ENCODE measurements at places on chromosomes 12 and 14.

- no peak for DNase-seq
Measured at GRCh38 chr12:128178966-128179365, 88.0 kb upstream of the TMEM132C start.

DNA sequence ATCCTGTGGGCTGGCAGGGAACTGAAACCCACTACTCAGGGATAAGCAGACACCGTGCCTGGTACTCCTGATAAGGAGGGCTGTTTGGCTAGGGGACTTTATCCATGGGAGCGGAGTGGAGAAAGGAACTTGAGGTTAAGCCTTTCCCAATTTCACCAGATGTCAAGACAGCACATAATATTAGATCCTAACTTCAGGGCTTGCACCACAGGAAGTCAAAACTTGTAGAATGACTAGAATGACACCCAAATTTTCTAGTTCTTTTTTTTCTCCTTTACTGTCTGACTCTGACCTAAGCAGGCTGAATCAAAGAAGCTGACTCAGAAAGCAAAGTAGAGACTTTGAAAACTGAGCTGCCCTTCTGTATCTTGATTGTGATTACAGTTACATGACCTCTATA lies 7.1 kb upstream of the CGRRF1 start:
- peak; percentile 50 for DNase-seq

GRCh38 chr12:76113800-76114757 lies 29.6 kb upstream of the NAP1L1 start:
- peak; percentile 9 for DNase-seq

DNA sequence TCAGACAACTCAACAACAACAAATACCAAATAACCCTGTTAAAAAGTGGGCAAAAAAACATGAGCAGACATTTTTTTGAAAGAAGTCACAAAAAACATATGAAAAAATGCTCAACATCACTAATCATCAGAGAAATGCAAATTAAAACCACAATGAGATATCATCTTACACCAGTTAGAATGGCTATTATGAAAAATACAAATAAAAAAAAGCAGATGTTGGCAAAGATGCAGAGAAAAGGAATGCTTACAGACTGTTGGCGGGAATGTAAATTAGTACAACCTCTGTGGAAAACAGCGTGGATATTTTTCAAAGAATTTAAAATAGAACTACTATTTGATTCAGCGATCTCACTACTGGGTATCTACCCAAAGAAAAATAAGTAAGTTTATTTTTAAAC lies 114.0 kb downstream of the SLC38A4 start:
- DNase-seq, result no peak

DNA sequence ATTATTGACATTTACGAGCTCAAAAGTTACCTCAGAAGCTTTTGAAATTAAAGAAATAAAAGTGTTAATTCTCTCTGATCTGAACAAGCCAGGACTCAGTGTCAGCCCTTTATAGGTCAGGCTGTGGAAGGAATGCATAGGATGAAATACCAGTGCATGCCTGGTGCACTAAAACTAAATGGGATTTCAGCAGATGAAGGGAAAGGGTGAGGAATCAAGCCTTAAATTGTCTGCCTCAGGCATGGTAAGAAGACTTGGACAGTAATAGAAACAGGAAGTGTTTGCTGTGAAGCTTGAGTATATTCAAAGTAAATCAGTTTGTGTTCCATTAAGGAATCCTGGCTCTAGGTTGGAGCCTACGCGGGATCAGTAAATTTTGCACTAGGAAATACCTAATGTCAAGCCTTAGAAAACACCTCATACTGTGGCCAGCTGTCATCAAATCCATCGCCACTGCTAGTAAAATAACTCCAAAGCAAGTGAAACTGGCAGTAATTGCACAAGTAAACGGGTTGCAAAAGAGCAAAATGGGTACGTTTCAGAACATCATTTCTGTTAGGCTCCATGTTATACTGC lies 76.3 kb downstream of the PDE3A start:
- DNase-seq, result no peak

GRCh38 chr14:55707365-55707804 lies 127.4 kb downstream of the KTN1 start:
- DNase-seq, result no peak

DNA sequence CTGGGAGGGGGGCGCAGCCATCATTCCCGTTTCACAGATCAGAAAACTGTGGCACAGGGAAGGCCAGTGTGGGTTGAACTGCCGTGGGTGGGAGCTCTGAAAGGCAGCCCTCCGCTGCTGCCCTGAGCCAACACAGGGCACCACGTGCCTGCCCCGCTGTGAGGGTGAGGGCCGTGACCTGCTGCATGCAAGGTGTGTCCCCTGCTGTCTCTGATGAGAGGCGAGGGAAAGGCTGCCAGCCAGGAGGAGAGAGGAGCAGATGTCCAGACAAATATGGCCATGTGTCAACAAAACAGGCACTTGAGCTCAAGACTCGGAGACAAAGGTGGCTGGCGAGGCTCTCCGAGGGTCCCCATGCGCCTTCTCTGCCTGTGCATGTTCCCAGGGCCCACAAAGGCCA lies 108.8 kb downstream of the RBM19 start:
- no peak for DNase-seq

GRCh38 chr14:36655963-36656686 lies 5.5 kb upstream of the PAX9 start:
- no peak for DNase-seq

DNA sequence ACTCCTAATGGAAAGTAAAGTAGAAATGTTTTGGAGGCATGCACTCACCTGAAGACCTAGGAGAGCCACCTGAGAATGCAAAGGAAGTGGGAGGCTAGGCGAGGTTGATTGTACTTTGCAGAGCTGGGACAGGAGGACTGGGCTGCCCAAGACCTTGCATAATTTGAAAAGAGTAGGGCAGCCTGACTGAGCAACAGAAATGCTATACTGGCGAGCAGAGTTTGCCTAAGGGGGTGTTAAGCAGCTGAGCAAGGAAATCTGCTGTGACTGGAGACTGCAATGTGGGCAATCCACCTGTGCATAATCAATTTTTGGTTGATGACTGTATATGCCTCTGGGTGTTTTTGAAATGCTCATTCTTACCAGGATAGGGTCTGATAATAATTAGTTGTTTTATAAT lies 834.1 kb downstream of the TRHDE start:
- no peak for DNase-seq

- no peak for DNase-seq
Measured at GRCh38 chr12:79056775-79057174, 192.2 kb downstream of the SYT1 start.

- DNase-seq, result no peak
Measured at GRCh38 chr14:67491741-67492507, 3.4 kb upstream of the TMEM229B start.

- DNase-seq, result no peak
Measured at GRCh38 chr12:98085046-98085755, 430.2 kb upstream of the TMPO start.

- DNase-seq, result no peak
Measured at GRCh38 chr12:22792138-22792537, 167.2 kb downstream of the ETNK1 start.

GRCh38 chr12:104499668-104500332 lies 43.1 kb downstream of the CHST11 start:
- DNase-seq, result no peak

DNA sequence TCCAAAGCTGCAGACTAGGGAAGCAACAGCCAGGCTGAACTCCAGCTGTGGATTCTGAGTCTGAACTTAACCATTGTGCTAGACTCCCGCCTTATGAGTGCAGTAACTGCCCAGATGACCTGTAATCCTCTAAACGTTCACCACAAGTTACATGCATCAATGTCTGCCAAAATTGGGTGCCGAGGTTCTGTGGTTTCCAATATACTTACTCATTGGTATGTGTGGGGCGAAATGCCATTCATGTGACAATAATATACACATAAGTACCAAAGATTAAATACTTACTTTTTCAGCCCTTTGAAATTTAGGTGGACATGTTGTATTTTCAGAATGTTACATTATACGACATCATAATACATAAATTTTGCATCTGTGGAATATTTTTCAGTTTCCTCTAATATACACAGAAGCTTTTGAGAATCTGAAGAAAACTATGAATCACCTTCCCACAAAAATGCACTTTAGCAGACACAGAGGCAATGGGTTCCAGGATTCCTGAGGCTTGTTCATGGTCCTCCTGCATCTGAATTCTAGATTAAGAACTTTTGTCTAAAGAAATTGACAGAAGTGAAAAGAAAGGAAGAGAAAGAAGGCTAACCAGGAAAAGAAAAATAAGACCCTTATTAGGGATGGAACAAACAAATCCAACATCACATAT lies 31.7 kb downstream of the GRIP1 start:
- no peak for DNase-seq

GRCh38 chr12:70754330-70754741 lies 117.1 kb upstream of the PTPRB start:
- DNase-seq, result no peak

- DNase-seq, result no peak
Measured at GRCh38 chr12:113903381-113903863, 62.7 kb downstream of the RBM19 start.

DNA sequence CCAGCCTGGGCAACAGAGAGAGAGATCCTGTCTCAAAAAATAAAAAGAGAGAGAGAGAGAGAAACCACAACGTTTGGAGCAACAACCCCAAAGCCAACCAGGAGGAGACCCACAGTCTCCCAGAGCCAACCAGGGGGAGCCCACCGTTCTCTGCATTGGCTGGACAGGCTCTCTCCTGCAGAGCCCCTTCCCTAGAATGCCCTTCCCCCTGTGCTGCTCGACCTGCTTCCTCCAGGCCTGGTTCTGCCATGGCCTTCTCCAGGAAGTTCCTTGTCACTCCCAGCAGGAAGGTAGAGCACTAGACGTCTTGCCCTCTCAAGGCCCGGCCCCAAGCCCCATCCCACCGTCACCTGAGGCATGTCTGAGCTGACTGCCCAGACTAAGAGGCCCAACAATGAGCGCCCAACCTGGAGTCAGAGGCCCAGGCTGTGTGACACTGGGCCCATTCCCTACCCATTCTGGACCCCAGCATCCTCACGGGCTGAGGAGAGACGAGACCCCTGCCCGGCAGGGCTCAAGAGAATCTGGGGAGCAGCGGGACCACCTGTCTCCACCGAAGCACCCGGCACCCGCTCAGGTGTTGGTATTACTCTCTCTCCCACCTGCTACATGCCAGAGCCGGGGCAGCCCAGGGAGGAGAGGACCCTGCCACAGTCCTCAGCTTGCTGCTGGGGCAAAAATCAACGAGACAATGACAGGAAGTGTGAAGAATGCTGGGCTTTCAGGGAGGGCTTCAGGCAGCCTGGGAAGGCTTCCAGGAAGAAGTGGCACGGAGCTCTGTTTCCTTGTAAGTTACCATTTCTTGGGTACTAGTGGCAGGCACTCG lies 61.2 kb downstream of the DIO3 start:
- DNase-seq, result no peak

DNA sequence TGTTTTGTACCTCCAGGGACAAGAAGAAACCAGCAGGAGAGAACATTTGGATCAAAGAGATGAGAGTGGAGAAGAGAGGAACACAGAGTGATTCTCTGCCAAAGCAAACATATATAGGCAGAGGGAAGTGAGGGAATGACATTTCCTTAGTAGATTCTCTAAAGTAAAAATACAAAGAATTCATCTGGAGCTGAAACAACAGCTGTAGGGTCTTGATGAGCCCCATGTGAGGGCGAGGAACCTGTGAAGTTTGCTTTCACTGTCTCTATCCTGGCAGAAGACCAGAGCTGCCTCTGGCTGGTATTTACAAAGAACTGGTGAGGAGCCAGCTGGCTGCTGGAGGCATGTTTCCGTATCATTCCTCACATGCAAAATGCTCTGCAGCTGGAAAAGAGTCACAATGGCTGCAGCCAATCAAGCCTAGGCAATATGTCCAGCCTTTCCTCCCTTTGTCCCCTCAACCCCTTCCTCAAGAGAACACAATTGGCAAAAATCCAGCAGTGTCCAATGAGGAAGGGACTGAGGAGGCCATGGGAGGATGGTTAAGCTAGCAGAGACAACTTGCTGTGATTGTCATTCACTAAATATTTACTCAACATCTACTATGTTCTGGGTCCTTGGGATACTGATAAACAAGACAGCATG lies 122.5 kb downstream of the PHLDA1 start:
- no peak for DNase-seq

DNA sequence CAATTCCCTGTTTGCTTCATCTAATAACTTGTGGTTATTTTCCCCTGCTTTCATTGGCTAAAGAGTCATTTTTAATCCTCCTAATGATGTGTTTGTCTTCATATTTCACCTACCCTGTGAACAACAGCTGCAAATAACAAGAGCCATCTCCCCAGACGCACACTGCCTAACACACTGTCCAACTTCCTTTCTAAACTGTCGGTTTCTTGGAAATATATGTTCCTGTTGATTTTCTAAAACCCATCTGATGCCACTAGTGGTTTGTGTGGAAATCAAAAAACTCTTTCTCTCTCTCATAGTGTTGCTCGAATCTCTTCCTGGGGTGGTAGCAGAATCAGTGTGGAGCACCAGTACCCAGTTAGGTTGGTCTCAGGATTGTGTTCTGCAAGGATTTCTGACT lies 226.9 kb downstream of the EPS8 start:
- no peak for DNase-seq

GRCh38 chr14:98227727-98228111 lies 1044.3 kb downstream of the BCL11B start:
- DNase-seq, result no peak

GRCh38 chr14:90820958-90821357 lies 4.7 kb upstream of the TTC7B start:
- DNase-seq, result no peak

GRCh38 chr12:58811346-58811745 lies 109.0 kb downstream of the LRIG3 start:
- no peak for DNase-seq

DNA sequence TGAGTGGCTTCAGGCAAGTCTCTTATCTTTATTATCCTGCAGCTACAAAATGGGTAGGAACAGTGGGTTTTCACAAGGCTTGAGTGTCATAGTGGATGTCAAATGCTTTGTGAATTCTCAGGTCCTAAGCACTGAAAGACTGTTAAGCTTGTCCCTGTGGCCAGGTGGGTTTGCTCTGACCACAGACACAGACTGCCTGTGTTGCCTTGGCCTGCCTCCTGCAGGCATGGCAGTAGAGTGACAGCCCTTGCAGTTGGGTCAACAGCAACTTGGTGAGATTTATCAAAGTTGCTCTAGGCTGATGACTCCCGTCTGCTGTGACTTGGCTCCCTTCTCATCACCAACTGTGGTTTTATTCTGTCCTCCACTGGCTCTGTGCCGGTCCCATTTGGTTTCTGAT lies 520.0 kb upstream of the CCDC196 start:
- DNase-seq, result no peak

DNA sequence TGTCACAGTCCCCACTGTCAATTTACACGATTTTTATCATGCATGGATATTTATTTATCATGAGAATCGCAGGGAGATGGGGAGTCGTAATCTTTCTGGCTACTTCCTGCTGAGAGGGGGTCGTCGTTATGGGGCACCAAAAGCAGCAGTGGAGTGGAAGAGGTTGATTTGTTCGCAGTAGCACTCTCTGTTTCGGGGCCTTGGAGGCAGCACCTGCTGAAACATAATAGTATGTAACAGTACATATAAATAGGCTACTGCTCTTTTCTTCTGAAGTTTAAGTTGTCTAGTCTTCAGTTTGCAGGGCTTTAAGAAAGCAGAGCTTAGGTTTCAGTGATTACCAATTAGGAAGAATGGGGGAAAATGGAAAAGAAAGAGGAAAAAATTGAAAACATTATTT lies 3.8 kb downstream of the SOAT2 start:
- DNase-seq, result no peak
